Right lobe of liver (tissue), 6 donors: ENCODE measurements at places on chromosomes 2 and 18. TPM values are rescaled to one million over a fixed set of nuclear protein-coding genes. Genes with fewer than 3 reads are reported as not detected.

GRCh38 chr2:119741001-119741400 is 18.7 kb upstream of the PTPN4 start:
- H3K4me3 ChIP-seq = no peak overlapping the region
- no peak overlapping the region for H3K27ac ChIP-seq
- DNase-seq = no peak
- H3K36me3 ChIP-seq = no peaks in the 10 kb centered on the region
- H3K4me1 ChIP-seq = no peaks in the 10 kb centered on the region

- no peak overlapping the region for H3K4me3 ChIP-seq
- no peaks in the 10 kb centered on the region for H3K36me3 ChIP-seq
- no peaks in the 10 kb centered on the region for H3K27me3 ChIP-seq
- H3K4me1 ChIP-seq = no peaks in the 10 kb centered on the region
- no peak overlapping the region for H3K27ac ChIP-seq
These were observed 43.7 kb downstream of the TANC1 start for GRCh38 chr2:159012142-159012541.

GRCh38 chr2:128716299-128716721 is 397.6 kb upstream of the HS6ST1 start:
- H3K27ac ChIP-seq = no peak overlapping the region
- no peaks in the 10 kb centered on the region for H3K27me3 ChIP-seq
- H3K4me1 ChIP-seq = no peaks in the 10 kb centered on the region
- H3K4me3 ChIP-seq = no peak overlapping the region
- no peak for DNase-seq
- no peaks in the 10 kb centered on the region for H3K36me3 ChIP-seq

DNA sequence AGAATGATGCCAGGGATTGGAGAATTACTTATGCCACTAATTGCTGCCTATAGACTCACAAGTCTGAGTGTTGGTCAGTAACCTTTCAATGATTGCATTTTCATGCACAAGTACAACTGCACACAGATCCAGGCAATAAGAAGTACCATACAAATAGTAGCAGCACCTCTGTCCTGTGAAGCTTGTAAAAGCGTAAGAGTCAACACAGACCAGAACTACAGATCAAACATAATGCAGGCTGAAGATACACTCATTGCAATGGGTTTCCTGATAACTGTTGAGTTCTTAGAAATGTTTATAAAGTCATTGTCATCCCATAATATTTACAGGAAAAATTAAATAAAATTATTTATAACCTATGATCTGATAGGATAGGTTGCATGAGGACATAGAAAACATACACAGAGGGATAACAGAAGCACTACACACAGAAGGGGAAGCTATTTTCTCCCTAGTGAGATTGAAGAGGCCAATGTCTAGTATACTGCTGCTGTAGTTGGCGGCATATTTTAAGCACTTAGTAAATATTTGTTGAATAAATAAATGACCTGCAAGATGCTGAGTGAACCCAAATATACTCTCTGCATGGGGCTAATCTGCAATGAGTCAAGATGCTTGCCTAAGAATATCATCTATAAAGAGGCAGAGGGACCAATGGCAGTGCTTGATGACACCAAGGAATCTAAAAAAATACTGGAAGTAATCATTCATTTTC is 5.7 kb upstream of the PIK3C3 start:
- DNase-seq = no peak
- no peaks in the 10 kb centered on the region for H3K36me3 ChIP-seq
- H3K4me1 ChIP-seq = no peaks in the 10 kb centered on the region
- no peaks in the 10 kb centered on the region for H3K27me3 ChIP-seq
- no peak overlapping the region for H3K27ac ChIP-seq

- H3K27me3 ChIP-seq = no peaks in the 10 kb centered on the region
- H3K36me3 ChIP-seq = no peaks in the 10 kb centered on the region
- DNase-seq = peak; percentile 57
- H3K4me1 ChIP-seq = peaks cover 21% of the 10 kb centered on the region
- peak overlapping the region; percentile 79 for H3K4me3 ChIP-seq
These were observed 2.2 kb downstream of the TGIF1 start for GRCh38 chr18:3451989-3452749.

GRCh38 chr2:23900541-23901322 is 26.2 kb downstream of the ATAD2B start:
- H3K4me3 ChIP-seq = no peak overlapping the region
- no peak overlapping the region for H3K27ac ChIP-seq
- H3K27me3 ChIP-seq = no peaks in the 10 kb centered on the region
- no peaks in the 10 kb centered on the region for H3K36me3 ChIP-seq
- no peak for DNase-seq
- peaks cover 19% of the 10 kb centered on the region for H3K4me1 ChIP-seq

GRCh38 chr2:98378901-98379300 is 32.6 kb downstream of the CNGA3 start:
- H3K4me3 ChIP-seq = no peak overlapping the region
- no peaks in the 10 kb centered on the region for H3K4me1 ChIP-seq
- no peaks in the 10 kb centered on the region for H3K27me3 ChIP-seq
- H3K36me3 ChIP-seq = no peaks in the 10 kb centered on the region
- H3K27ac ChIP-seq = no peak overlapping the region
- DNase-seq = no peak

DNA sequence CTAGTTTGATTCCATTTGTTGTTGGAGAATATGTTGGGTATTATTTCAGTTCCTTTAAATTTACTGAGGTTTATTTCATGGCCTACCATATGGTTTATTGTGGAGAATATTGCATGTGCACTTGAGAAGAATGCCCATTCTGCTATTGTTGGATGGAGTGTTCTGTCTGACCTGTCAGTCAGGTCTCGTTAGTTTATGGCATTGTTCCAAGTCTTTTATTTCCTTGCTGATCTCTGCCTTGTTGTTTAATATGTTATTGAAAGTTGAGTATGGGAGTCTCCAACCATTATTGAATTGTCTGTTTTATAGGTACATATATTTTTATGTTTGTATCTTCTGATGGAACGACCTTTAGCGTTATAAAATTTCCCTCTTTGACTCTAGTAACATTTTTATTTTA is 86.3 kb downstream of the PTPN4 start:
- no peak for DNase-seq
- no peaks in the 10 kb centered on the region for H3K27me3 ChIP-seq
- H3K4me3 ChIP-seq = no peak overlapping the region
- no peaks in the 10 kb centered on the region for H3K36me3 ChIP-seq
- peaks cover 4% of the 10 kb centered on the region for H3K4me1 ChIP-seq
- H3K27ac ChIP-seq = no peak overlapping the region

DNA sequence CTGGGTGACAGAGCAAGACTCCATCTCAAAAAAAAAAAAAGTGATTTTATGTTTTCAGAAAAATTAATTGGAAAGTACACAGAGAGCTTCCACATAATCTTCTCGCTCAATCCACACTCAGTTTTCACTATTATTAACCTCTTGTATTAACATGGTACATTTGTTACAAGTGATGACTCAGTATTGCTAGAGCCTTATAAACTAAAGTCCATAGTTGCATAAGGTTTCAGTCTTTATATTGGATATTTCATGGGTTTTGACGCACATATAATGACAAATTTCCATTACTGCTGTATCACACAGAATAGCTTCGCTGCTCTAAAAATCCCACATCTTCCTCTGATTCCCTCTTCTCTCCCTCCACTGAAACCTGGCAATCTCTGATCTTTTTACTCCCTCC is 603.5 kb downstream of the XIRP2 start:
- H3K27ac ChIP-seq = no peak overlapping the region
- H3K4me1 ChIP-seq = no peaks in the 10 kb centered on the region
- DNase-seq = no peak
- H3K27me3 ChIP-seq = no peaks in the 10 kb centered on the region
- H3K4me3 ChIP-seq = no peak overlapping the region

DNA sequence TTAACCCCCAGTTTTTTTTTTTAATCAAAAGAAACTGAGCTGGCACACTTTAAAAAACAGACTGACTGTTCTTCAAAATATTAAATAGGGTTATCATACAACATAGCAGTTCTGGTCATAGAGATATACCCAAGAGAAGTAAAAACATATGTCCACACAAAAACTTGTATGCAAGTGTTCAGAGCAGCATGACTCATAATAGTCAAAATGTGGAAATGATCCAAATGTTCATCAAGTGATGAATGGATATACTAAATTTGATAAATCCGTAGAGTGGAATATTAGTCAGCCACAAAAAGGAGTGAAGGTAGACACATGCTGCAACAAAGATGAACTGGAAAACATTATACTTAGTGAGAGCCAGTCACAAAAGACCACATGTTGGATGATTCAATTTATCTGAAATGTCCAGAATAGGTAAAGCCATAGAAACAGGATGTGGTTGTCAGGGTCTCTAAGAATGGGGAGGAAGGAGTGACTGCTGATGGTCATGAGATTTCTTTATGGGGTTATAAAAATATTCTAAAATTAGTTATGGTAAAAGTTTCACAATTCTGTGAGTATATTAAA is 5.1 kb downstream of the SMIM21 start:
- no peak overlapping the region for H3K4me3 ChIP-seq
- H3K27me3 ChIP-seq = no peaks in the 10 kb centered on the region
- no peak for DNase-seq
- no peaks in the 10 kb centered on the region for H3K4me1 ChIP-seq

GRCh38 chr2:101328474-101329007 is 20.0 kb upstream of the RNF149 start:
- no peak overlapping the region for H3K27ac ChIP-seq
- H3K4me3 ChIP-seq = no peak overlapping the region
- no peaks in the 10 kb centered on the region for H3K4me1 ChIP-seq
- H3K36me3 ChIP-seq = no peaks in the 10 kb centered on the region

- no peaks in the 10 kb centered on the region for H3K4me1 ChIP-seq
- no peak for DNase-seq
- no peaks in the 10 kb centered on the region for H3K36me3 ChIP-seq
- no peak overlapping the region for H3K27ac ChIP-seq
- no peaks in the 10 kb centered on the region for H3K27me3 ChIP-seq
- no peak overlapping the region for H3K4me3 ChIP-seq
These were observed 106.8 kb downstream of the PARD3B start for GRCh38 chr2:204652063-204652462.

- peaks cover 86% of the 10 kb centered on the region for H3K36me3 ChIP-seq
- no peak for DNase-seq
- no peak overlapping the region for H3K27ac ChIP-seq
- no peaks in the 10 kb centered on the region for H3K27me3 ChIP-seq
- no peaks in the 10 kb centered on the region for H3K4me1 ChIP-seq
These were observed 9.9 kb downstream of the GPN1 start for GRCh38 chr2:27638709-27639108.

DNA sequence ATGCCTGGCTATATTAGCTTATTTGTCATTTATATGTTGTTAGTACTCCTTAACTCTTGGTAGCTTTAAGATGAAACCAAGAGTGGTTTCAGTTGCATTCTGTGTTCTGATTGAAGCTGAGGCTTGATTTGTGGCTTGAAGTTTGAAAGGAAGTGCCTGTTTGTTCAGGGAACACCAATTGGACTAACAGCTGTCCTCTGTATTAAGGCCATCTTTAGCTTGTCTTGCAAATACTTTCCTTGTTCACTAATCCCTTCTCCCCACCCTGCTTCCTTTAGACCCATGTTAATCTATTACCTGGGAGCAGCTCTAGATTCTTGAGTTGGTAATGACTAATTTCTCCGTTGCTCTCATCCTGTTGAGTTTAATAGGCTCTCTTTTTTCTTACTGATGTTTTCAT is 13.4 kb downstream of the ITGA6 start:
- no peaks in the 10 kb centered on the region for H3K4me1 ChIP-seq
- H3K36me3 ChIP-seq = no peaks in the 10 kb centered on the region
- no peak overlapping the region for H3K27ac ChIP-seq
- no peak overlapping the region for H3K4me3 ChIP-seq

GRCh38 chr18:25392192-25392591 is 40.2 kb upstream of the ZNF521 start:
- no peaks in the 10 kb centered on the region for H3K4me1 ChIP-seq
- DNase-seq = no peak
- no peaks in the 10 kb centered on the region for H3K27me3 ChIP-seq
- no peak overlapping the region for H3K4me3 ChIP-seq

DNA sequence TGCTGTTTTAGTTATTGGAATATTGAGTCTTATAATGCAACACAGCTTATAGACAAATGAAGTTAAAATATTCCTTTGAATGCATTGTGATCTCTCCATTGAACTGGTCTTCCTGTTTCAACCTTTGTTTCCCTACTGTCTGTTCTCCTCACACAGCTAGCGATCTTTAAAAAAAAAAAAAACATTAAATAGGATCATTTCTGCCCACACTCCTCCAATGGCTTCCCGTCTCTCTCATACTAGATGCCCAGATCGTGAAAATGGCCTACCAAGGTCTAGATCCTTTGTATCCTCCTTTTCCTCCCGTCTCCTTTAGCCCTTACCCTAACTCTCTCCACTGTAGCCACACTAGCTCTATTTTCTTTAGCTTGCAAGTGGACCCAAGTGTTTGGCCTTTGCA is 2.4 kb downstream of the FAM171B start:
- H3K36me3 ChIP-seq = no peaks in the 10 kb centered on the region
- no peaks in the 10 kb centered on the region for H3K4me1 ChIP-seq
- no peak for DNase-seq
- H3K4me3 ChIP-seq = no peak overlapping the region
- no peaks in the 10 kb centered on the region for H3K27me3 ChIP-seq

- no peak for DNase-seq
- no peak overlapping the region for H3K4me3 ChIP-seq
- no peaks in the 10 kb centered on the region for H3K27me3 ChIP-seq
- H3K27ac ChIP-seq = no peak overlapping the region
- H3K4me1 ChIP-seq = no peaks in the 10 kb centered on the region
- H3K36me3 ChIP-seq = no peaks in the 10 kb centered on the region
These were observed 455.1 kb upstream of the DDX18 start for GRCh38 chr2:117359266-117359914.

DNA sequence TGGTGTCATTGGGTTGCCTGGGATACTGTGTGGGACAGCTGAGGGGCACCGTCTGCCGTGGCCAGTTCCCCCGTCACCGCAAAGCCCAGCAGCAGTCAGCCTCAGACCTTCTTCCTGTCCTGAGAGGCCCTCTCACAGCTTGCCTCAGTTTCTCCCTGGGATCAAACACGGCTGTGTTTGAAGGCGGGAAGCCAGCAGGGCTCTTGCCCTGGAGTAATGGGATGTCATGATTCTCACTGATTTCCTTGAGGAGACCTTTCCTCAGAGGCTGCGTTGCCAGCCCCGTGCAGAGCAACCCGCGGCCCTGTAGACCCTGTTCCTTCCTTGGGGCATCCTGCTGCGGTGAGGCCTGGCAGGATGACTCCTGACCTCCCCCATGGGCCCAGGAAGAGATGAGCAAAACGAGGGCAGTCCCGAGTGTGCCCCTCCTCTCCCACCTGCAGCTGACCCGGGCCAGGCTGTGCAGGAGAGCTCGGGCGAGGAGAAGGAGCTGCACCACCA is 13.9 kb upstream of the NFATC1 start:
- no peaks in the 10 kb centered on the region for H3K27me3 ChIP-seq
- no peak overlapping the region for H3K4me3 ChIP-seq
- H3K27ac ChIP-seq = no peak overlapping the region

- no peaks in the 10 kb centered on the region for H3K27me3 ChIP-seq
- no peak overlapping the region for H3K27ac ChIP-seq
- H3K4me1 ChIP-seq = no peaks in the 10 kb centered on the region
- H3K36me3 ChIP-seq = no peaks in the 10 kb centered on the region
- H3K4me3 ChIP-seq = no peak overlapping the region
- no peak for DNase-seq
These were observed 37.3 kb downstream of the ST3GAL5 start for GRCh38 chr2:85851253-85852151.

GRCh38 chr2:234826681-234827080 is 125.1 kb upstream of the SH3BP4 start:
- H3K27me3 ChIP-seq = no peaks in the 10 kb centered on the region
- no peak overlapping the region for H3K27ac ChIP-seq
- H3K4me3 ChIP-seq = no peak overlapping the region
- DNase-seq = no peak

CFC1 gene
- not detected for total RNA-seq

TTC27 gene
- 6.8 TPM for total RNA-seq

STPG4 gene
- total RNA-seq = not detected

CDH2 gene
- total RNA-seq = 46.8 TPM

ZNF804A gene
- not detected for total RNA-seq

ZNF397 gene
- total RNA-seq = 9.1 TPM

MAPK4 gene
- 8.3 TPM for total RNA-seq

MYCN gene
- total RNA-seq = not detected

TPGS2 gene
- 25.3 TPM for total RNA-seq

UGT1A8 gene
- 2.8 TPM for total RNA-seq

MPP4 gene
- not detected for total RNA-seq
